ENCODE measurements at places on chromosomes 4 and X.

- no peaks in the 10 kb centered on the region for H3K27me3 ChIP-seq
- H3K4me3 ChIP-seq = no peak overlapping the region
- H3K27ac ChIP-seq = no peak overlapping the region
- H3K36me3 ChIP-seq = no peaks in the 10 kb centered on the region
- DNase-seq = no peak
These were observed 319.0 kb downstream of the DKK2 start for GRCh38 chr4:106717091-106717490.

DNA sequence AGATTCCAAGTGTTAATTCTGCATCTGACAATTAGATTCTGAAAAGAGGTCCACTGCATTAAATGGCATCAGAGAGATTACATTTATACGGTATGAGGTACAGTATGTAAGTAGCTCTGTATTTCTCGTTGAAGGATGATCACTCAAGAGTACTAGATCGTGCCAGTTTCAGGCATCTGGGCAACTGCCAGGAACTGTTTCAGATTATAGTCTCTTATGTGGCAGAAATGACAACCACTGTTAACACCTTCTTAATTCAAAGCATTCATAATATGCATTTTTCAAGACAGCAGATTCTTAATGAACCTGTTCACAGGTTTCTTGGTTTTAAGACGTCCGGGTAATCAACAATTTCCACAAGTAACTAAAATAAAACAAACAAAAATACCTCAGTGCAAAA is 1.6 kb downstream of the ANKRD50 start:
- H3K4me3 ChIP-seq = no peak overlapping the region
- H3K27me3 ChIP-seq = peaks cover 4% of the 10 kb centered on the region
- H3K27ac ChIP-seq = no peak overlapping the region
- H3K4me1 ChIP-seq = peaks cover 27% of the 10 kb centered on the region
- DNase-seq = no peak

- H3K27ac ChIP-seq = no peak overlapping the region
- H3K36me3 ChIP-seq = no peaks in the 10 kb centered on the region
- peak; percentile 20 for DNase-seq
- peaks cover 3% of the 10 kb centered on the region for H3K4me1 ChIP-seq
- H3K27me3 ChIP-seq = peaks cover 14% of the 10 kb centered on the region
- no peak overlapping the region for H3K4me3 ChIP-seq
These were observed 3.1 kb downstream of the NKX1-1 start for GRCh38 chr4:1403177-1403583.

DNA sequence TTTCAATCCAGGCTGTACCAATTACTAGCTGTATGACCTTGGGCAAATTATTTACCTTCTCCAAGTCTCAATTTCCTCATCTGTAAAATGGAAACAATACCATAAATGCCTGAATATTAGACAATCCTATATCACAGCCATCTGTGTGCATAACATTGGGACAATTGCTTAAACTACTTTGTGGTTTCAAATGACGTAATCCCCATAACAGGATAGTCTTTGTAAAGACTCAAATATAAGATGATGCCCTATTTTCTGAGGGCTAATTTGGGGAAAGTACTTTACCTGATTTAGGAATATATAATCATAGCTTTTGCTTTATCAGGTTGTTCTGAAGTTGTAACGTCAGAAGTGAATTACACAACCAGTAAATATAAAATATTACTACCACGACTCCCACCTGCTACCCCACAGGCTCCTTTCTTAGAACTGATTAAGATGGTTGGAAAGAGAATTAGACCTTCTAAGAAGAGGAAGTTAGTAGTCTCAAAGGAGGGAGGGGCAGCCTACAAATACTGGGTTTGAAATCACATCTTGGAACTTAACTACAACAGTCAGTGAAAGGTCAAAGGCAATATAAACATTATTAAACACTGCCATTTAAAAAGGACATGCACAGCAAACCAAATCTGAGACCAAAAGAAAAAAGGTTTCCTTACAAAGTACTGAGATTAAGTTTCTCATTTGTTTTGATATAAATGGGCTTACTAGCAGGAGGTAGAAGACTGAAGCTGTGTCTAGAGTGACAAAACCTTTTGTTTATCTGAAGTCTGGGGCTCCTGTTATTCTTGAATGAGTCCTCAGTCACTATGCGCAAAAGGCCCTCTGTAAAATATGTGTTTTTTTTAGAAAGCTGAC is 215.0 kb downstream of the SCFD2 start:
- no peak overlapping the region for H3K4me3 ChIP-seq
- H3K4me1 ChIP-seq = no peaks in the 10 kb centered on the region
- no peaks in the 10 kb centered on the region for H3K27me3 ChIP-seq
- H3K27ac ChIP-seq = no peak overlapping the region
- DNase-seq = no peak
- H3K36me3 ChIP-seq = peaks cover 17% of the 10 kb centered on the region

GRCh38 chr4:123109139-123109538 is 186.7 kb upstream of the NUDT6 start:
- no peaks in the 10 kb centered on the region for H3K4me1 ChIP-seq
- no peak for DNase-seq
- H3K27me3 ChIP-seq = no peaks in the 10 kb centered on the region
- no peak overlapping the region for H3K27ac ChIP-seq
- no peak overlapping the region for H3K4me3 ChIP-seq

- H3K4me1 ChIP-seq = peaks cover 18% of the 10 kb centered on the region
- peaks cover 3% of the 10 kb centered on the region for H3K27me3 ChIP-seq
- no peaks in the 10 kb centered on the region for H3K36me3 ChIP-seq
- no peak overlapping the region for H3K27ac ChIP-seq
These were observed 616.8 kb downstream of the BCOR start for GRCh38 chrX:39480963-39481362.

- H3K36me3 ChIP-seq = no peaks in the 10 kb centered on the region
- no peaks in the 10 kb centered on the region for H3K27me3 ChIP-seq
- no peaks in the 10 kb centered on the region for H3K4me1 ChIP-seq
These were observed 69.1 kb downstream of the SPIN4 start for GRCh38 chrX:63282077-63282476.

DNA sequence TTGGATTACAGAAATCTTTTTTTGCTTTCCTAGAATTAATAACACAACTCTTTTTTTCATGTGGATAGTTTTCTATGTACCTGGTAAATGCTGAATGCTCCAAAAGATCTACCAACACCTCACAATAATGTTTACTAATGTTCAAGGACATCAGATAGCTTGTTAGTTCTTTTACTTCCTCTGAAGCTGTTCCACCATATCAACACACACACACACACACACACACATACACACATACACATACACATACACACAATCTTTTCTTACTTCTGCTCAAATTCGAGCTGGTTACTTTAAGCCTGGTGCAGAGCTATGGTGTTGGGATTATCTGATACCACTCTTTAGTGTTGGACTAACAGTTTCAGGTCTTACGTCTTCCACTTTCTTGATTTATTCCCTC is 28.3 kb upstream of the TMPRSS11D start:
- H3K36me3 ChIP-seq = no peaks in the 10 kb centered on the region
- no peak overlapping the region for H3K27ac ChIP-seq
- DNase-seq = no peak
- H3K4me1 ChIP-seq = no peaks in the 10 kb centered on the region
- H3K27me3 ChIP-seq = no peaks in the 10 kb centered on the region
- H3K4me3 ChIP-seq = no peak overlapping the region

DNA sequence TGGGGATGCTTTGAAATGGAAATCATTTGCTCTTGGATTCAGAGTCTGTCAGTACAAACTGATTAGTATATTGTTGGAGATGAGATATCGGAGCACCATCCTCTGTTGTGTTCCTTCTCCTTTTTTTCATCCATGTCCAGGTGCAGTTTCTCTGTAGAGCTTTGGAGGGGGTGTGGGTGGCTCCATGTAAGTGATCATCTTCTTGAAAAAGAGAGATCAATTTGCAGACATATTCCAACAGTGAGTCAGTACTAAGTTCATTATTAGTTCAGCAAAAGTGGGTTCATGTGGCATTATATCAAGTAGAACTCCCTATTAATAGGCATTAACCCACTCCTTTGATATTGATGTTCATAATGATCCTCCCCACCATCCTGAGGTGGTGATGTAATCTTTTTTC is 18.9 kb downstream of the FRAS1 start:
- H3K4me3 ChIP-seq = no peak overlapping the region
- no peak overlapping the region for H3K27ac ChIP-seq
- peaks cover 29% of the 10 kb centered on the region for H3K4me1 ChIP-seq
- H3K27me3 ChIP-seq = peaks cover 10% of the 10 kb centered on the region
- no peaks in the 10 kb centered on the region for H3K36me3 ChIP-seq

DNA sequence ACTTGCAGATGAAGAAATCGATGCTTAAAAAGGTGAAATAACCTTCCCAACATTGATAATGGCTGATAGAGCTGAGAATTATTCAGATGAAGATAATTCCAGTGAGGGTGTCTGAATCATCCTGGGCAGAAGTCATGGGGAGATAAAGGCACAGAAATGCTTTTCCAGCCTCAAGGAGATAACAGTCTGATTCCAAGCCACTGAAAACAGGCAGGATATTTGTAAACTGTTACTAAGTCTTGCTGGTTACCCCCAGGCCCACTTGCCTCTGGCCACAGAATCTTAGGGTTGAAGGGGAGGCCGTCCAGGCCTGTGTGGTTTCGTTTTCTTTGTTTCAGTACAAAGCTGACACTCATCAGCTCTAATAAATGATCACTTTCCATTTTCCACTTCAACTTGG is 158.5 kb downstream of the SH3KBP1 start:
- peaks cover 2% of the 10 kb centered on the region for H3K27me3 ChIP-seq
- H3K36me3 ChIP-seq = no peaks in the 10 kb centered on the region
- peaks cover 5% of the 10 kb centered on the region for H3K4me1 ChIP-seq
- H3K4me3 ChIP-seq = no peak overlapping the region
- no peak for DNase-seq

DNA sequence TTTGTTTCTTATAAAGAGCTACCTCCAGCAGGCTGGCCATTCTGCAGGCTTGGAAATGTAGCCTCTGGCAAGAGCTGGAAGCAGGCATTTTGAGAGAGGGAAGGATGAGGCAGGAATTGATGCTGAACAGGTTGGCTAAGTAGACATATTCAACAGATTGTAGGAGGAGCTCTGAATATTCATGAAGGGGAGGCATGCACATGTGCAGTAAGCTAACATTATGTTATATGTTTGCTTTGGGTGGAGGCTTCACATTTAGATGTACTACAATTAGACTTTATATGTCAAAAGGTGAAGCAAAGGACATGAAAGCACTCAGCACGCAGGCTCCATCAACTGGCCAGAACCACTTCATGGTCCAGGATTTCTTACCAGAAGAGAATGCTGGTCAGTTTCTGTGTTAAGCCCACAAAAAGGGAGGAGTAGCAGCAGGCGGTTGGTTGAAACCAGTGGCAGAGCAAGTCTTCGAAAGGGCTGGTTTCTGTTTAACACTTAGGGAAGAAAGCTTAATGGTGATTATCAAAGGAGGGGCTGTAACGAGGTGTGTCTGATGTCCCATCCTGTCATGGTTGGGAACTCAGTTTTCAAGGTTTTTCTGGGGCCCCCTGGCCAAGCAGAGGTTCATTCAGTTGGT is 54.8 kb downstream of the FGFBP1 start:
- no peak for DNase-seq
- peaks cover 11% of the 10 kb centered on the region for H3K4me1 ChIP-seq
- H3K27ac ChIP-seq = no peak overlapping the region
- no peaks in the 10 kb centered on the region for H3K36me3 ChIP-seq
- no peaks in the 10 kb centered on the region for H3K27me3 ChIP-seq
- no peak overlapping the region for H3K4me3 ChIP-seq

DNA sequence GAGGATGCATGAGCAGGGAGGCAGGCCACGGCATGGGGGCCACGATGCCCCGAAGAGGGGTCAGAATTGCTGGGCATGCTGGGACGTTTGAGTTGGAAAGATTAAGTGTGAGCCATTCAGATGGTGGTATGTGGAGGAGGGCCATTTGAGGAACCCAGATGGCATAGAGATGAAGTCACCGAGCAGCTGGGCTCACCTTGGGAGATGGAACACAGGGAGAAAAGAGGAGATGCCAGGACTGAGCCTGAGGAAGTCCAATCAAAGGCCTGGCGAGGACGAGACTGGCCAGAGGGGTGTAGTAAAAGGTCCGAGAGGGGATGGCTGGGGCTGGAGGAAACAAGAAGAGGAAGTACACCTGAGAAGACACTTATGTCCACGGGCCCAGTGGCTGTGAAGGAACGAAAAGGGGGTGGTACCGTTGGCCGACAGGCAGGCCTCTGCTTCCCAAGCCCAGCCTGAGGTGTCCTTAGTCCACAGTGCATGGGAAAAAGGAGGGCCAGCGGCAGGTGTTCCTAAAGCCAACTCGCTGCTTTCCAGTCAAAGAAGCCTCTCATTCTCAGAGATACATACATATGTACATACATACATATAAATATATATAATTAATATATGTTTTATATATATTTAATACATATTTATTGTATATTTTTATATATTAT is 54.6 kb upstream of the CLCN4 start:
- H3K36me3 ChIP-seq = no peaks in the 10 kb centered on the region
- no peak overlapping the region for H3K4me3 ChIP-seq
- no peak for DNase-seq
- H3K27ac ChIP-seq = no peak overlapping the region
- peaks cover 8% of the 10 kb centered on the region for H3K4me1 ChIP-seq

DNA sequence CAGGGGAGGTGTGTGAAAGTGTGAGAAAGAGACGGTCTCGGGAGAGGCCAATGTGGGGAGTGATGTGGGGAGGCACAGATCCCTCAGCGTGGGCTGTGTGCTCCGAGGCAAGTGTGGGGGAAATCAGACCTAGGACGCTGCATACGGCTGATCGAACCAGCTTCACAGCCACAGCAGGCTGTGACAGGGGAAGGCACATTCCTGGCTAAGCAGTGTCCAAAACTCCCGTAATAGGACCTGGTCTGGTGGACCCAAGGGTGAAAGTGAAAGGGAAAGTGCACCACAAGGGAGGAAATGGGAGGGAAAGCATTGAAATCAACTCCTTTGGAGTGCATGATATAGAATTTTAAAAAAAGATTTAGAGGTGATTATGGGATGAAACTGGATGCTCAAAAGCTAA is 10.9 kb upstream of the RHOXF2 start:
- no peak overlapping the region for H3K27ac ChIP-seq
- H3K4me3 ChIP-seq = no peak overlapping the region
- DNase-seq = no peak
- H3K36me3 ChIP-seq = peaks cover 17% of the 10 kb centered on the region

GRCh38 chr4:76055016-76055415 is 19.1 kb upstream of the CXCL11 start:
- no peaks in the 10 kb centered on the region for H3K36me3 ChIP-seq
- no peak for DNase-seq
- H3K4me1 ChIP-seq = peaks cover 4% of the 10 kb centered on the region
- no peak overlapping the region for H3K4me3 ChIP-seq

DNA sequence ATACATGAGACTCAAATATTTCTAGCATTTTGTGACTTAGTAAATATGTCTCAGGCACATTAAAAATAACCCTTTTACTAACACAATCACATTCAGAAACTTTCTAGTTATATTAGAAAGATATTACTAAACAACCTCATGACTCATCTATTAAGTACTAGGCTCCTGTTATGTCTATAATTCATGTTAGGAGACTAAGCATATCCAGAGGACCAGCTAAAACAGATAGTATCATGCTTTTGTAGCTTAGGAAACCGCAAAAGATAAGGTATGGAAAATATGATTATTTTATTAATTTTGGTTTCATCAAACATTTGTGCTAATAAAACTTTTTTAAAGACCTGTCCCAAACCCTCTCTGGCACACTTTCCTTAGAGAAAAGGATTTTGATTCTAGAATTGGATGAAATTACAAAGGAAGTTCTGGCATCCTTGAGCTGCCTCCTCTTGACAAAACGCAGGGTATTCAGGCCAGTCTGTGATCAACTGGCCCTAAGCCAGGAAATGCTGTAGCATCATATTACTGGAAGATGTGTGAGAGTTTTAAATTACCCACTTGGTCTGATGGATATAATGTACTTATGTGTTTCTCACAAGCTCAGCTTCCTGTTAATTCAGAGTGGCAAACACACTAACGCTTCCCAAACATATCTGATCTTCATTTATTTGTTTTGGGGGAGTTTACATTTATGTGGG is 60.4 kb downstream of the NRK start:
- H3K27ac ChIP-seq = no peak overlapping the region
- no peak overlapping the region for H3K4me3 ChIP-seq
- H3K27me3 ChIP-seq = no peaks in the 10 kb centered on the region
- no peak for DNase-seq
